ENCODE measurements at places on chromosomes 5 and 9. TPM values are rescaled to one million over a fixed set of nuclear protein-coding genes. Genes with fewer than 3 reads are reported as not detected.

GRCh38 chr9:108535526-108535925 lies 320.3 kb downstream of the ACTL7B start:
- no peak for DNase-seq

DNA sequence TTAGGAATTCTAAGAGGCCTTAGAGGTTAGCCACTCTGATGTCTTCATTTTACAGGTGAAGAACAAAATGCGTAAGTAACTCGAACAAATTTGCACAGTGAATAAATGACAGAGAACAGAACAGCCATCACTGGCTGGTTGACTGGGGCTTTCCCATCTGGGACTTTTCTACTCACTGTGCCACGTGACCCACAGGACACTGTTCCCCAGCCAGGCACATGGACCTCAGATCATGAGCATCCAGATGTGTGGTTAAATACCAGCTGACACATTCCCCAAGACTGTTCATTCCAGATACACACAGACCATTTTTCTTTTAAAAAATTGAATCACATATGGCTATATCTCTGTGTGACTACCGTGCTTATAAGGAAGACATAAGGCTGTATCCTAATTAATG lies 25.8 kb upstream of the MED10 start:
- DNase-seq: no peak

GRCh38 chr5:176691524-176691923 lies 44.2 kb downstream of the TSPAN17 start:
- no peak for DNase-seq

DNA sequence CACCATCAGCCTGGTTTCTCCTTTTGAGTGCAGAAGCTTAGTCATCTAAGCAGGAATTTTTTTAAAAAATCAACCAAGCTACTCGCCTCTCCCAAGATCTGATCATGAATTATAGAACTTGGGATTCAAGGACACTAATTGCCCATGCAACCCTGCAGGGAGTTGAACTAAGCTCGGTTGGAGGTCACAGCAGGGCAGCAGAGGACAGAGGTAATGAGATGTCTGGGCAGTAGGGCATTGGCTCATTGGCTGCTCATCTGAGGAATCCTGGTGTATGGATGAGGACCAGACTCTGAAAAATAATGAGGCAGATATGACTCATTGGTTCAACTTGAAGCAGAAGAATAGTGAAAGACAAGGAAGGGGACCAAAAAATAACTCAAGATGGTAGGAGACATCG lies 111.8 kb upstream of the TLE1 start:
- no peak for DNase-seq

Gene CCDC152
- polyA plus RNA-seq: 24.6 TPM

Gene GDNF
- not detected for polyA plus RNA-seq

GRCh38 chr5:58201922-58202648 lies 257.8 kb downstream of the PLK2 start:
- DNase-seq: no peak

Gene SYK
- 18.2 TPM for polyA plus RNA-seq

- DNase-seq: no peak
Measured at GRCh38 chr5:158538506-158539074, 561.1 kb downstream of the EBF1 start.

DNA sequence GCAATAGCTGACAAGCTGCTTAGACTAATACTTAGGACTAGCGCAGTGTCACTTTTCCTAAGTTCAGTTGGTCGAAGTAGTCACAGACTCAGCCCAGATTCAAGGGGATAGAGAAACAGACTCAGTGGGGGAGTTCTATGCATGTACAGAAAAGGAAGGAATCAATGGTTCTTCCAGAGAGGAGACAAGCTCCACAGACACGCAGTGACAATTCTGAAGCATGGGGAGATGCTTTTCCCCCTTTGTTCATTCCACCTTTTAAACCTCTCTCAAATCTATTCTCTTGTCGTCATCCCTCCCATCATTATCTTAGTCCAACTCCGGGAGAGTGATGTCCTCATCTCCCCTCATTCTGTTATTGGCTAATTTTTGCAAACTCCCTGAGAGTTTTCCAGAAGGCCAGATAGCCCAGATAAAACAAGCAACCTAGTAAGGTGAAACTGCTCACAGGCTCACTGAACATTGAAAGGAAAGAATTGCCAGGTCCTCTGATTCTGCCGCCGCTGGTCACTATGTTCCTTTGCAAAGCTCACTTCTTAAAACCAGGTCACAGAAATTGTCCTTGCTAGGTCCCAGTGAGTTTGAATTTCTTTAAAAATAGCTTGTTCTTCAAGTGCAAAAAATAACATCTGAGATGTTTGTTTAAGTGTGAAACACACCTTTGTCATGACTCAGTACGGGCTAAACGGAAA lies 13.4 kb upstream of the STRBP start:
- no peak for DNase-seq

GRCh38 chr9:95177617-95178016 lies 139.9 kb downstream of the FANCC start:
- no peak for DNase-seq

DNA sequence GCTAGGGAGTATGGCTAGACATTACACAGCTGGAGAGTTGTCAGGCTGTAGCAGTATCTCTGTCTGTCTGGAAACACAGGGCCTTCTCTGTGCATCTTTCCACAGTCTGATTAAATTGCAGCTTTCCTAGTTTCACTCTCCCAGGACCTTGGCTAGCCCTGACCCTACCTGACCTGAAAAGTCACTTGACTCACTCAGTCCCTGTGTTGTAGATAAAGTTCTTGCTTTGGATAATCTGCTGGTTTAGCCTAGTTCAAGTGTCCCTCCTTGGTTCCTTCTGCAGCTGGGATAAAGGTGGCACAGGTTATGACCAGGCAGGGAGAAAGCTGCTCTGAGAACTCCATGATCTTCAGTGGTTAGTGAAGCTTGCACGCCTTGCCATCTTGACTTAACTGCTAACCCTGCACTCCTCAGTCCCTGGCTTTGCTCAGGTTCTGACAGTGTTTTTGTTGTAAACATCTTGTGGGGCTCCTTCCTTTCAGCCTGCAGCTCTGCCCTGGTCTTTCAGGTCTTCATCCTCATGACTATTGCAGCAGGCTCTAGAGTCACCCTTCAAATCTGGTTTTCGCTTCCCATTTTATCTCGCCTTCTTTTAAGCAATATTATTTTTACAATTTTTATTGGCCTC lies 101.0 kb downstream of the PIP5K1B start:
- DNase-seq: no peak

DNA sequence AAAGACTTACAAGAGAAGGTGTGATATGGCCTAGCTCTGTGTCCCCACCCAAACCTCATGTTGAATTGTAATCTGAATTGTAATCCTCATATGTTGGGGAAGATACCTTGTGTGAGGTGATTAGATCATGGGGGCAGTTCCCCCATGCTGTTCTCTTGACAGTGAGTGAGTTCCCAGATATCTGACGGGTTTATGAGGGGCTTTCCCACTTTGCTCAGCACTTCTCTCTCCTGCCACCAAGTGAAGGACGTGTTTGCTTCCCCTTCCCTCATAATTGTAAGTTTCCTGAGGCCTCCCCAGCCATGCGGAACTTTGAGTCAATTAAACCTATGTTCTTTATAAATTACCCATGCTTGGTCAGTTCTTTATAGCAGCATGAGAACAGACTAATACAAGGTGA lies 49.0 kb downstream of the CDO1 start:
- DNase-seq: no peak

DNA sequence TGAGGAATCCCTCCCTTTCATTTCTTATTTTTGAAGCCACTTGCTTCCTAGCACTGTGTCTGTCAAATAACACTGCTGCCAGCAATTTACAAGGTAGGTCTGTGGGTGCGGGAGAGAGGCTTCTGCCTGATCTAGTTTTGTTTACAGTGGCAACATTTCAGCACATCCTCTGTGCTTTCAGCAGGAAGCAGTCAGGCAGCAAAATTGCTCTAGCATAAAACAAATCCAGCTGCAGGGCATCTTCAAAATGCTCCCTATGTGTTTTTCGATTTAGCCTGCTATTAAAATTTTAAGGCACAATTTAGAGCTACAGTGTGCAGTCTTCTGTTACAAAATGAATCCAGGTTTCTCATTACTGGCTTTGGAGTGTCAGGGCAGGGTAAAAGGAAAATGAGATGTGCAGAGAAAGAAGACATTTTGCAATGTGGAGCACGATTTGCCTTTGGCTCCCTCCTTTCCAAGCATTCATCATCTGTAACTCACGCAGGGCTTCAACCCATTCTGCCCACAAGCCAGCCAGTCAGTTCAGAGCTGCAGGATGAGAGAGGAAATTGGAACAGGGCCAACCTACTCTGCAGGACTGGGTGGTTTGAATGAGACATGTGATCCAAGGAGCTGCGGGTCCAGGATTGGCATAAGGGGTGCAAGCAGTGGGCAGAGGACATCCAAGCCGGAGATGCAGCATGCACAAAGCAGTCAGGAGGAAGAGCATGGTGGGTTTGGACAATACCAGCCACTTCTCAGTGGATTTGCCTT lies 143.4 kb upstream of the APC start:
- no peak for DNase-seq

- DNase-seq: no peak
Measured at GRCh38 chr5:78758169-78758839, 109.7 kb upstream of the LHFPL2 start.

Gene PDE8B
- 6.5 TPM for polyA plus RNA-seq

DNA sequence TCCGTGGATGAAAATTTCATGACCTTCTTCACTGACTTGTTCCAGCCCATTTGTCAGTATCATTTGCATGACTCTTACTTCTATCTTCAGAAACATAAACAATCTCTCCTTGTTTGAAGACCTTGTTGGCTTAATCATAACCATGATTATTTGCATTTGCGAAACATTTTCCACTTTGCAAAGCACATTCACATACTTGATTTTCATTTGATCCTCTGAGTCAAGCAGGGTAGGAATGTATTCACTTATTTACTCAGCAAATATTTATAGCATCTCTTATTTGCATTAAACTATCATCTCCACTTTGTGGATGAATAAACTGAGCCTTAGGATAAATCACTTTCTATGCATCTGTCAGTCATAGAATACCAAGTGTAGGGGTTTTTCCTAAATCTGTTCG lies 343.0 kb upstream of the SGCD start:
- DNase-seq: no peak

DNA sequence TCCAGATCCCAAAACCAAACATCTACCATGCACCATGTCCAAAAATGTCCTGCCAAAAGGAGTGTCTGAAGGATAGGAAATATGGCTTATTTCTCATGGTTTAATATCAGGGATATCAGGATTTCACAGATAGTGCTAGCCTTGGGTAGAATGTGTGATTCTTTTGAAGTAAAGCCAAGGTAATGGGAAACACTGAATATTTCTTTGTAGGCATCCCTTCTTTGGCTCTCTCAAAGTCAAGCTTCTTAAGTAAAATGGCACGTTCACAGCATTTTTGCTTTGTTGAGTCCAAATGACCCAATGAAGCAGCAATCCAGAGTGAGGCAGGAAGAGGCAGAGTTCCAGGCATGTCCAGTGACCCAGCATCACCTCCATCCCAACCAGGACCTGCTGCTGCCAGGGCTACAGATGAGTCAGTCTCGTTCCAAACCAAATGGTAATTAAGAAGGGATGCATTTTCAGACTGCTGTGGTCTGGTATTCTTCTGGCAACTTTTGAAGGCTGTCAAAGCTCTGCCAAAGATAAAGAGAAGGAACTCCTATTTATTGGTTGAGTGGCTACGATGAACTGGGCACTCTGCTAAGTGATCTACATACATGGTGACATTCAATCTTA lies 678.8 kb upstream of the KLF4 start:
- no peak for DNase-seq

DNA sequence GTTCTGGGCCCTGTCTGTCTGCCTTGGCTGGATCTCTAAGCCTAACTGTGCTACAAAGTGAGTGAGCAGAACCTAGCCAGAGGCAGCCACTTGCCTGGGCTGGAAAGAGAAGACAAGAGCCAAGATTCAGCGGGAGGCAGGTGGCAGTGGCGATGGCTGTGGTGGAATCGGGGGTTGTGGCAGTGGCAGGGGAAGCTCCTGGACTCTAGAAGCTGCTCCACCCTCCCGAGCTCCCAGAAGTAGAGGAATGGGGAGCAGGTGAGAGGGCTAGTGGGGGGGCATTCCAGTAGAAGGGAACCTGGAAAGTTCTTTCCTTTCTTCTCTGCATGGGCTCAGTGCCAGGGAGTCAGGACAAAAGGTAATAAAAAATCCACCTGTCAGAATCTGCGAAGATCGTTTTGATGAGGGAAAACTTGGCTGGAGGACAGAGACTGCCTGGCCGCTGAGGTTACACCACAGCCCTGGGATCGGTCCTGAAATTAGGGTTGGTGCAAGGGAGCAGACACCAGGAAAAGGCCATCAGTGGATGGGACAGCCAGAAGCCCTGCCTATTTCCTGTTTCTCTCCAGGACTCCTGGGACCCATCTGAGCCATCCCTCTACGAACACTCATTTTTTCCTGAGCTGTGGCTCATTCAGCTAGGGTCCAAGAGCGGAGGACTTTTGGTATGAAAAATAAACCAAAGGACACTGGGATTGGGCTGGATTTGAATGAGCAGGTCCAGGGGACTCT lies 1.6 kb downstream of the CRAT start:
- no peak for DNase-seq

GRCh38 chr5:150057052-150057451 lies 29.3 kb downstream of the CSF1R start:
- DNase-seq: no peak

DNA sequence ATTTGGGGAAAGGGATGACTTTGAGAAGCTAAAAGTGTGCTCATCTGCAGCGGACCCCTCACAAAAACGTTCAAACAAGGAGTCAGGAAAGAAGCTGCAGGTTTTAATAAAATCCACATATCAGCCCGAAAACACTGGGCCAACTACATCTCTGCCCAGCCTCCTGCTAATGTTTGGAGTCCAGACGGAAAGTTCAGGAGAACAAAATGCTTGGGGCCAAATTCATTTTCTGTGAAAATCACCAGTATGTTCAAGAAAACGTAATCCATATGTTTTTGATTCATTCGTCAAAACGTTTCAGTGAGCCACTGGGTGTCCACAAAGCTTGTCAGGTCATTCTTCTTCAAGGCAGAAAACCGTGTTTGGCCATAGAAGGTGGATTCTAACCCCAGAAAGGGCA lies 87.5 kb upstream of the GAS1 start:
- no peak for DNase-seq

Gene SPINK6
- not detected for polyA plus RNA-seq

DNA sequence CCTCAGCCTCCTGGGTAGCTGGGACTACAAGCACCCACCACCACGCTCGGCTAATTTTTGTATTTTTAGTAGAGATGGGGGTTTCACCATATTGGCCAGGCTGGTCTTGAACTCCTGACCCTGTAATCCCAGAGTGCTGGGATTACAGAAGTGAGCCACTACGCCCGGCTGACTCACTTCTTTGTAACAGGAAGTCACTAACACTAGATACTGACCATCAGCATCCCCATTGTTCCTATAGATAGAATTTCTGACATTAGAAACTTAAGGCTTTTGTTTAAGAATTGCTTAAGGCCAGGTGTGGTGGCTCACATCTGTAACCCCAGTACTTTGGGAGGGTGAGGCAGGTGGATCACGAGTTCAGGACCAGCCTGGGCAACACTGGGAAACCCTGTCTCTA lies 42.2 kb downstream of the LEAP2 start:
- no peak for DNase-seq

Gene FBP2
- 1.8 TPM for polyA plus RNA-seq

DNA sequence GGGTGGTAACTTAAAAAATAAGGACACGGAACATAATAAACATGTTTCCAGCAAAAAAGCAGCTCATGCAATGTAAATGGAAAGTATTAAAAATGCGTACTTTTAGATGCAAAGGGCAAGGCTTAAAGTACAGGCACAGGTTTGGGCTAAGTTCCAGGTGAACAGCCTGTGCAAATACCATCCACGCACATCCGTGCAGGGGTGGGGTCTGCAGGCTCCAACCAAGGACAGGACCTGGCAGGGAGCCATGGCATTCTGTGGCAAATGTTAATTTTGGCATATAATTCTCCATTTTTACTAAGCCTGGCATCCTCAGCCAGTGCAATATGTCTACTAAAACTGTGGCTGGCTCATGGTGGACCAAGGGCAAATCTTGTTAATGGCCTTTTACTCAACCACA lies 365.8 kb upstream of the DAP start:
- DNase-seq: no peak

Gene KDM3B
- polyA plus RNA-seq: 82.4 TPM
